HEK293T (cell line): ENCODE measurements at places on chromosomes 12 and 14.

GRCh38 chr12:81274637-81275529 lies 197.0 kb downstream of the ACSS3 start:
- no peak for DNase-seq

DNA sequence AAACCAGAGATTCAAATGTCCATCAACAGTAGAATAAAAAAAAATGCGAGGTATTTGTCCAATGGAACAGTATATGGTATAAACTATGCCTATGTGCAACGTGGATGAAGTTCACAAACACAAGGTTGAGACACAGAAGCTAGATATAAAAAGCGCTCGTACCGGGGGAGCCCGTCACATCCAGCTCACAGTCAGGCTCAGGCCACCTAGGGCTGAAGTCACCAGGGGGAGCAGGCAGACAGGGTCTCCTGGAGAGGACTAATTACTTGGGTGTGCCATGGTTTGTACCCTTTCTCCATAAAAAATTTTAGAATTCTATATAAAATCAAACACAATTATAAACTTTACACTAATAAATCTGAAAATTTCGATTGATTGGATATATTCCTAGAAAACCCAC lies 13.6 kb downstream of the AHNAK2 start:
- no peak for DNase-seq

DNA sequence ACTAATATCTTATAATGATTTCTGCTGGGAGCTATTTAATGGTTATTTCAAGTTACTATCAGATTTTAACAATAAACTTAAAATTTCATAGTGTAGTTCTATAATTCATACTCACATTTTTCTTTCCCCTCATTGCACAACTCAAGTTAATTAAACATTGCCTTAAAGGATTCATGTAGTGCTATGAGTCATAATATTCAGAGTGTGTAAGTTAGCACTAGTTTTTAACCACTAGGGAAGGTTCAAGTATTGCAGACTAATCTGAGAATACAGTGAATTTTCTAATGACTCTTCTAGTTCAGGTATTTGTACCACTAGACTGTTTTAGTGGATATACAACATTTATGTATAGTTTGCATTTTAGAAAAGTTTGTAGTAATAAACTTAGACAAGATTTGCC lies 49.9 kb downstream of the FOXA1 start:
- no peak for DNase-seq

- peak; percentile 63 for DNase-seq
Measured at GRCh38 chr12:94832780-94833681, 170.5 kb downstream of the NDUFA12 start.

GRCh38 chr12:59850268-59850667 lies 254.4 kb downstream of the SLC16A7 start:
- DNase-seq, result no peak

- DNase-seq, result no peak
Measured at GRCh38 chr12:26378711-26379110, 183.3 kb downstream of the SSPN start.

DNA sequence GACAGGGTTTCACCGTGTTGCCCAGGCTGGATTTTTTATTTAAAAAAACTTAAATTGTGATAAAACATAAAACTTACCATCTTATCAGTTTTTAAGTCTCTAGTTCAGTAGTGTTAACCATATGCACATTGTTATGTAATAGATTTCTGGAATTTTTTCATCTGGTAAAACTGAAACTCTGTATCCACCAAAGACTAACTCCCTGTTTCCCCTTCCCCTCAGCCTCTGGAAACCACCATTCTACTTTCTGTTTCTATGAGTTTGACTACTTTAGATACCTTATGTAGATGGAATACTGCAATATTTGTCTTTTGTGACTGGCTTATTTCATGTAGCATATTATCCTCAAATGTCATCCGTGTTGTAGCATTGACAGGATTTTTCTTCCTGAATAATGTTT lies 12.8 kb upstream of the PLEKHG3 start:
- DNase-seq, result no peak

GRCh38 chr14:90444077-90444696 lies 47.4 kb downstream of the CALM1 start:
- no peak for DNase-seq

- DNase-seq, result no peak
Measured at GRCh38 chr14:88590173-88590572, 27.3 kb downstream of the ZC3H14 start.

- no peak for DNase-seq
Measured at GRCh38 chr14:105413544-105413886, 6.1 kb upstream of the MTA1 start.

- no peak for DNase-seq
Measured at GRCh38 chr14:99272899-99273765, 1.1 kb upstream of the BCL11B start.

- DNase-seq, result no peak
Measured at GRCh38 chr12:79874665-79875064, 60.2 kb downstream of the PPP1R12A start.

DNA sequence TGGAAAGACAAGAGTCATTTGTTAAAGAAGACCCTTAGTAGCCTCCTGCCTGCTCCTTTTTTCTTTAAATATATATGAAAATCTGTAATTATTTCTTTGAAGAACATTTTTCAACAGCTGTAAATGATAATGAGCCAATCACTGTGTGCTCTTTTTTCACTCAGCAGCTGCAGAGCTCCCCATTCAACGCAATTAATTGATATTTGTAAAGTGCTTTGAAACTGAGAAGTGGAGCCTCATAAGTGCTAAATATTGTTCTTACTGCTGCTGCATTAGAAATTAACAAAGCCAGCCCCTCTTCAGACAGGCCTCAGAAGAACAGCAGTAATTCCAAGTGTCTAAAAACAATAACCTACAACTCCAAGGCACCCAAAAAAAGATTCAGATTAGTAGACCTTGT lies 224.3 kb downstream of the GXYLT1 start:
- DNase-seq, result no peak

GRCh38 chr14:98888927-98889835 lies 382.8 kb downstream of the BCL11B start:
- DNase-seq, result no peak

GRCh38 chr12:108821407-108822397 lies 35.7 kb downstream of the SSH1 start:
- DNase-seq, result no peak

DNA sequence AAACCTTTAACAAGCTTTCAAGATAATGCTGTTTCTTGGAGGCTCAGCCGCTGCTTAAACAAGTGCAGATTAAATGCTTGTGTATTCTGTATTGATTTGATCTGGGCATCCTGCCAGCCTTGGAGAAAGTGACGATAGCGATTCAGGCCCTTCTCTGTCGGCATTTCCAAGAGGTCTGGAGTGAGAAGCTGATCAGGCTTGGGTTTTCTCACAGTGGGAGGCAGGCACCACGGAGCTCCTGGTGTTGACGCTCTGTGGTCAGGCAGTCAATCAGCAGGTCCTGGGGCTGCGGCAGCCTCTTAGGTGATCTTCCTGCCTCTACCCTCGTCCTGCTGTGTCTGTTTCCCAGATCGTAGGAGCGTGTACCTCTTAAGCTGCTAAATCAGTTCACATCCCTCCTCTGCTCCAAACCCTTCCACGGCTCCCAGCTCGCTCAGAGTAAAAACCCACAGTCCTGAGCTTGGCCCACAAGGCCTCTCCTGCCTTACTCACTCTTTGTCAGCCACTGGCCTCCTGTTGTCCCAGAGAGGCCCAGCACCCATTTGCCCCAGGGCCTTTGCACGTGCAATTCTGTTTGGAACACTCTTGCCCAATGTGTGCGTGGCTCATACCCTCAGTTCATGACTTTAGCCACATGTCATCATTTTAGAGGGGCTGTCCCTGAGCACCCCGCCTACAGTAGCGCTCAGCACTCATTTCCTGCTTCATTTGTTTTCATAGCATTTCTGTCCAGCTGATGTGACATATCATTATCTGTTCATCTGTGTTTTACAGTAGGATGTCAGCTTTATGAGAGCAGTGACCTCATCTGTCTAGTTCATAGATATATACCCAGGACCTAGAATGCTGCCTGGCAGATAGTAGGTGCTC lies 155.4 kb downstream of the AACS start:
- DNase-seq, result peak; percentile 34

GRCh38 chr12:106049546-106049945 lies 89.2 kb downstream of the NUAK1 start:
- DNase-seq, result no peak

GRCh38 chr12:120259418-120260202 lies 5.9 kb downstream of the PXN start:
- no peak for DNase-seq
